ENCODE measurements at places on chromosomes 5 and 9.

- no peak for DNase-seq
Measured at GRCh38 chr5:118776755-118777154, 211.6 kb downstream of the DTWD2 start.

DNA sequence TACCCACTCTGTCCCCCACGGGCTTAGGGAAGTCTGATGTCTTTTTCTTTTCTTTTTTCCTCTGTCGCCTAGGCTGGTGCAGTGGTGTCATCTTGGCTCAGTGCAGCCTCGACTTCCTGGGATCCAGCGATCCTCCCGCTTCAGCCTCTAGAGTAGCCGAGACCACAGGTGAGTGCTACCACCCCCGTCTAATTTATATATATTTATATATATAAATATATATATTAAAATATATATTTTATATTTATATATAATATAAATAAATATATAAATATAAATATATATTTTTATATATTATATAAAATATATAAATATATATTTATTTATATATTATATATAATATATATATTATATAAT is 3.3 kb upstream of the ANXA2R start:
- no peak for DNase-seq

- peak; percentile 38 for DNase-seq
Measured at GRCh38 chr9:115263371-115264075, 145.6 kb upstream of the TNC start.

DNA sequence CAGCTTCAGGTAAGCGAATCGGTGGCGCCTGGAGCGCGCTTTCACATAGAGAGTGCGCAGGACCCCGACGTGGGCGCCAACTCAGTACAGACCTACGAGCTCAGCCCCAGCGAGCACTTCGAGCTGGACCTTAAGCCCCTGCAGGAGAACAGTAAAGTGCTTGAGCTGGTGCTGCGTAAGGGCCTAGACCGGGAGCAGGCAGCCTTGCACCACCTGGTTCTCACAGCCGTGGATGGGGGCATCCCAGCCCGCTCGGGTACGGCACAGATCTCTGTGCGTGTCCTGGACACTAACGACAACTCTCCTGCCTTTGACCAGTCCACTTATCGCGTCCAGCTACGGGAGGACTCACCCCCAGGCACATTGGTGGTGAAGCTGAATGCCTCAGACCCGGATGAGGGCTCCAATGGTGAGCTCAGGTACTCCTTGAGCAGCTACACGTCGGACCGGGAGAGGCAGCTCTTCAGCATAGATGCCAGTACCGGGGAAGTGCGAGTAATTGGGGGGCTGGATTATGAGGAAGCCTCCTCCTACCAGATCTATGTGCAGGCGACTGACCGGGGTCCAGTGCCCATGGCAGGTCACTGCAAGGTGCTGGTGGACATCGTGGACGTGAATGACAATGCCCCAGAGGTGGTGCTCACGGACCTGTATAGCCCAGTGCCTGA is 1.1 kb downstream of the PCDHAC2 start:
- DNase-seq: no peak

GRCh38 chr5:139964266-139964993 is 78.7 kb downstream of the NRG2 start:
- no peak for DNase-seq

DNA sequence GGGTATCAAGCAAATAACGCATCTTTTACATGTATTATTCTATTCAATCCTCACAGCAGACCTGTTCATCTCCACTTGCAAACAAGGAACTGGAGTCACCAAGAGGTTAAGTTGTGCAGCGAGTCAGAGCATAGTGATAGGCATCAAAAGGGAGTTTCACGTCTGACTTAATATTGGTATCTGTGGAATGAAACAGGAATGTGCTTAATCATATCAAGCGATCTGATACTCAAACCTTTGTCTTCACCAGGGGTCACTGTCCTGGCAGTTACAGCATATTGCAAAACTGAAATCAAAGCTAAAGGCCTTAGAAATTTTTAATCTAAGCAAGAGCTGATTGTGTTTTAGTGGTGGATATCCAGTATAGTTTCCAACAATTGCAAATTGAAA is 271.6 kb downstream of the PLK2 start:
- DNase-seq: peak; percentile 97

- no peak for DNase-seq
Measured at GRCh38 chr9:126750941-126751725, 53.7 kb upstream of the ZBTB43 start.

DNA sequence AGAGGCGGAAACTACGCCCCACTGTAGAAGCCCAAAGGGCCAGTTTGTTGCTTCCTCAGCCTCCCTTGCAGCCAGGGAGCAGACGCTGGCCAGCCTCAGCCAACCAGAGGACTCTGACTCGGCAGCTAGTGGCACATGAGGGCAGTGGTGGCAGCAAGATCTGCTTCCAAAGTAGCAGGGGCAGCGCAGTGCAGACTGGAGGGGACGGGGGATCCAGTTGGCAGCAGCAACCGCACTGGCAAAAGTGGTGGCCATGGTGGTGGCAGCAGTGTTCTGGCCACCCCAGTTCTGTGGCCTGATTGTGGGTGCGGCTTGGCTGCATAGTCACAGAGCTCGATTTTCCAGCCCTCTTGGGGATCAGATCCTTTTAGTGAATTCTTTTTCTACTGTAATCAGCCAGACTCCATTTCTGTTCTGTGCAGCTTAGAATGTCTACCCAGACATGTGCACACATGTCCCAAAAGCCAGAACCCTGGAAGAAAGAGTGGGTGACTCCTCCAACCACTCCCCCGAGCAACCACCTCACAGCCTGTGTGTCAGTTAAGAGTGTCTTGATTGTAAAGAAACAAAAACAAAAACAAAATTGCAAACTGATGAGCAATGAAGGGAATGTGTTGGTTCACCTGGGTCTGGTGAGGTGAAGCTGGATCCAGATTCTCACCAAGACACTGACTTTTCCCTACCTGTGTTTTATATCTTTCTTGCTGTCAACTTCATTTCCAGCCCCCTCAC is 11.0 kb upstream of the ZBTB43 start:
- no peak for DNase-seq

Measured in ELR (cell line).